ENCODE measurements at places on chromosomes 11 and 22.

- DNase-seq = no peak
Measured at GRCh38 chr11:81203876-81204275, 1529.8 kb downstream of the FAM181B start.

DNA sequence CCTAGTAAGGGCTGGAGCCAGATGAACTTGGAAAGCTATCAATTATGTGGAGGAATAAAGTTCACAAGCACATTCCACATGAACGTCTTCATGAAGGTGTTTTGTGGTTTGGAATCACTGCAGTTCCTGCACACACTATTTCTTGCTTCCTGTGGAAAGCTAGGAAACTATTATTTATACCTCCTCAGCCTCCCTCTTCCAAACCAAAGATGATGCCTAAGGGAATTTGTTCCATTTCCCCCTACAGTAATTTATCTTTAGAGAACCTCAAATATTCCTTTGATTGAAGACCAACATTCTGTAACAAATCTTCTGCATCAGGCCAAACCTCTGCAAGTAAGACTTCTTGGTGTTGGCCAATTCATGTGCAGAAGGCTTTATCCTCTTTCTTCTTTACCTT lies 115.8 kb upstream of the ARHGAP20 start:
- DNase-seq = no peak

GRCh38 chr11:15223318-15223717 lies 108.6 kb downstream of the INSC start:
- no peak for DNase-seq

GRCh38 chr22:25764270-25765015 lies 22.5 kb downstream of the MYO18B start:
- DNase-seq = no peak

DNA sequence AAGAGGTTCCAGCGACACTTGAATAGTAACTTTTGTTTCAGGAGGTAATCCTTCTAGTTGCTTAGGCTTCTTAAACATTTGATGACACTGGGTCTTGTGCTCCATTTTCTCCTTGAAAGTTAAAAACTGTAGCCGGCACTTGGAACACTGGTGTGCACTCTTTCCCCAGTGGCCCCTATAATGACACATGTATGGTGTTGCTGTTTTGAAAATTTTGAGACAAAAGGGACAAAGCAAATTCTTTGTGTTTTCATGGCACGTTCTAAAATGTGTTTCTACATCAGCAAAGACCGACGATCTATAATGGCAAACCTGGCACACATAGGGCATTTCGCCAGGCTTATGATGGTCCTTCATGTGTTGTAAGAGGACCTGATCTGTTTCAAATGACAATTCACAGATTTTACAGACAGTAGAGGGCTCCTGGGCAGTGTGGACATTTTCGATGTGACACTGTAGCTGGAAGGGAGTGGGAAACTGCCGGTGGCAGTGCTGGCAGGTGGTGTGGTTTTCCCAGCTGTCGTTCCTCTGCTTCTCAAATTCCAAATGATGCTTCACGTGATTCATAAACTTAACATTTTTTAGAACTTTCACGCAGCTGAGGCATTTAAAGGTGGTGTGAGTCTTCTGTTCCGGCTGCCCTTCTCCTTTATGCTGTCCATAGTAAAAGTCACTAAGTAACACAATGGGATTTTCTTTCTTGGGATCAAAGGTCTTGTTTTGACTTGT lies 20.5 kb downstream of the ZNF280B start:
- DNase-seq = no peak

DNA sequence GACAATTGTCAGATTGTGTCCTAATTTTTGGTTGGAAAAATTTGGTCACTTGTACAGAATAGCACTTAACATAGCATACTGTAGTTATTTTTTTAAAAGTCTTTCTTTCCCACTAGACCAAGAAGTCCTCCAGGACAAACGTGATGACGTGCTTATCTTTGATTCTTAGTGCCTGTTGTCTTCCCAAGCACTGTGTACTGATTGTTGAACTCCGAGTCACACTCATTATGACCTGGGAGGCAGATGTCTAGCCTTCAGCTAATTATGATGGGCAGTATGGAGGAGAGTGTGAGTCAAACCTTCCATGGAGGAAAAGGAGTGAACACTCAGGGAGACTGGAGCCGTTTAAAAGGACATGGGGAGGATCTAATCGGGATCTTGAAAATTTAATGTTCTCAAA lies 119.8 kb downstream of the SPON1 start:
- no peak for DNase-seq

- no peak for DNase-seq
Measured at GRCh38 chr11:71266114-71266833, 13.9 kb upstream of the SHANK2 start.

DNA sequence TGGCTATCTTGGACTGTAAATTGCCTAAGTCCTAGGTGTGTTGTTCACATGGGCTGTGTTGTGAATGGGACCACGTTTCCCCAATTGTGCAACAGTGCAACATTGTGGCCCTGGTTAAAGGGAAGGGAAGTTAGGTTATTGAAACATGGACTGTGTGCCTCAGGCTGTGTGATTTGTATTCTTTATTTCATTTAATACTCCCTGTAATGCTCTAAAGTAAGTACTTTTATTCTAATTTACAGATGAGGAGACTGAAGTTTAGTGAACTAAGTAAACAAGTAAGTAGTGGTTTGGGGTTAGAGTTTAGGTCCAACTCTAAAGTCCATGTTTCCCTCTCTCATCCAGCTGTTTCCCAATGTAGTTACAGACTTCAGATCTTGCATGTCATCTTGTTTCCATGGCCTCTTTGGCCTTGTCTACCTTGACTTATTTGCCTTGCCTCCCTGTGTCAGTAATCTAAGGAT lies 77.7 kb downstream of the STIM1 start:
- peak; percentile 88 for DNase-seq

- DNase-seq = no peak
Measured at GRCh38 chr11:129546266-129546665, 170.6 kb downstream of the BARX2 start.

DNA sequence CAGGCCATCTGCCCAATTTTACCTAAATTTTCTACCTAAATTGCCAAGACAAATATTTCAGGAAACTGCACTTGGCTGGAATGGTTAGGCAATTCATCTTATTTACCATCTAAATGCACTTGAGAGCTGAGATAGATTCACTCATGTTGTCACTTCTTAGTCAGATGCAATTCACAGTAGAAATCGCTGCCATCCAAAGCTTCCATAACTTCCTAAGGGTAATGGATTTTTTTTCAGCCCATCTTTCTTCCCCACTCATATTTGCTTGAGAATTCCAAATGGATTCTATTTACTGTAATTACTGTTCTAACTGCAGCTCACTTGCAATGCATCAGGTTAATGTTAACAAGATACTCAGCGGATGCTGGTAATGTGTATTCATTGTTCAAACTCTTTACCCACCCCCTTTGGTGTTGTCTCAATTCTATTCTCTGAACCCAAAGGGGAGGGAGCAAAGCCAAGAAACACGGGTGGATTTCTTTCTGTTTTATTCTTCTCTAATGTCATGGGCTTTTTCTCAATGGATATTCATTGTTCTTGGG lies 96.0 kb downstream of the TENM4 start:
- no peak for DNase-seq

- no peak for DNase-seq
Measured at GRCh38 chr22:26740253-26740652, 82.9 kb downstream of the MIAT start.

- peak; percentile 68 for DNase-seq
Measured at GRCh38 chr11:66408488-66409214, 12.2 kb upstream of the NPAS4 start.

DNA sequence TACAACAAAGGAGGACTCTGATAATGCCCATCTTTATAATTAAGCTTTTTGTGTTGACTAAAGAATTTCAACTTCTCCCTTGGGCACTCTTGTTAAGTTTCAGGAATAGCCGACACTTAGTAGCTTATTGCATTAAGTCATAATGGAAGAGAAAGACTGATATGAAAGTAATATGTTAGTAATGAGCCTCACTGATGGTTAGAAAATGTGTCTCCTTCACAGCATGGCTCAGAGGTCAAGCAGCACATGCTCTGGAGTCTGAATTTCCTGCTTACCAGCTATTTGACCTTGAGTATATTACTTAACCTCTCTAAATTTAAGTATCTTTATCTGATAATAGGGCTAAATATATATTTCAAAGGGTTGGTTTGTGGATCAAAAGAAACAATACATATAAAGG lies 39.0 kb downstream of the PDGFD start:
- DNase-seq = no peak

DNA sequence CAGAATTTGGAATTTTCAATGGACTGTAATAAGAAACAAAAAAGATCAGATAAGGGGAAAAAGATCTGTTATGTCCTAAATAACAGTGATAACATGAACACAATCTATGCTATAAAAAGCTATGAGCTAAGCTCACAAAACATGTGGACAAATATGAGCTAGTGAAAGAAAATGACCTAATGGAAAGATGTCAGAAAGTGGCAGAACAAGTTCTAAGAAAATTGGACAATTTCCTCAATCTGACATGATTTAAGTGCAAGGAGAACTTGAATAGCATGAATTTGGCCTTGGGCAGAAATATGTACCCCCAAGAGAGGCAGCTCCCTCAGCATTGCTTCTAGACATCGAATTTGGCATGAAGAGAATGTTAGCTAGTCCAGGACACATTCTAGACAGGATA lies 212.0 kb upstream of the PGR start:
- no peak for DNase-seq

DNA sequence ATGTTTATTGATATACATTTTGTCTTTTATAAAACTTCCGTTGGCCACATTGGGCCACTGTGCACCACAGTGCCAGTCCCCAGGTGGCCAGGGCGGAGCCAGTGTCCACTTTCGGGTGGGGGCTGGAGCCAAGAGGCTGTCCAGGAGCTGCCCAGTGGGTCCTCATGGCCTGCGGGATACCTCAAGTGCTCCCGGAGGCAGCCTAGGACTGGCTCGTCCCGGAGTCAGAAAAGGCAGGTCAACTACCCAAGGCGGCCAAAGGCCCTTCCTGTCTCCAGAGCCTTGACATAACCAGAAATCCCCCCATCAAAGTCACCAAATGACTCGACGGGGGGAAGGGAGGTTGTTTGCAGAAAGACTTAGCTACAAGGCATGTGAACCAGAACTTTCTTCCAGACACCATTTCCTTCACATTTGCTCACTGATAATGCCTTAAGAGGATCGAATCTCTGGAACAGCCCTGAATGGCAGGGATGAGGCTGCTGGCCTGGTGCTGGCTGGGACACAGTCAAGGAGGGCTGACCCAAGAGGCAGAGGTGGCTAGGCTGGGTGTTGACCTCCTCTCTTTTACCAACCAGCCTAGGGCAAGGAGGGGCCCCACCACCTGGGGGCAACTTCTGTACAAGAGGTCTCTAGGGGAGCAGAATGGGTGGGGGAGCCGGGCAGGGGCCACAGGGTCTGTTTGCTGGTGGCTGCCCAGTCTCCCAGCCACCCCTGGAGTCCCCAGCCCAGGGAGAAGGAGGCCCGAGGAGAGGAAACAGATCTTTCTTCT lies 8.4 kb downstream of the MRGPRF start:
- DNase-seq = no peak

DNA sequence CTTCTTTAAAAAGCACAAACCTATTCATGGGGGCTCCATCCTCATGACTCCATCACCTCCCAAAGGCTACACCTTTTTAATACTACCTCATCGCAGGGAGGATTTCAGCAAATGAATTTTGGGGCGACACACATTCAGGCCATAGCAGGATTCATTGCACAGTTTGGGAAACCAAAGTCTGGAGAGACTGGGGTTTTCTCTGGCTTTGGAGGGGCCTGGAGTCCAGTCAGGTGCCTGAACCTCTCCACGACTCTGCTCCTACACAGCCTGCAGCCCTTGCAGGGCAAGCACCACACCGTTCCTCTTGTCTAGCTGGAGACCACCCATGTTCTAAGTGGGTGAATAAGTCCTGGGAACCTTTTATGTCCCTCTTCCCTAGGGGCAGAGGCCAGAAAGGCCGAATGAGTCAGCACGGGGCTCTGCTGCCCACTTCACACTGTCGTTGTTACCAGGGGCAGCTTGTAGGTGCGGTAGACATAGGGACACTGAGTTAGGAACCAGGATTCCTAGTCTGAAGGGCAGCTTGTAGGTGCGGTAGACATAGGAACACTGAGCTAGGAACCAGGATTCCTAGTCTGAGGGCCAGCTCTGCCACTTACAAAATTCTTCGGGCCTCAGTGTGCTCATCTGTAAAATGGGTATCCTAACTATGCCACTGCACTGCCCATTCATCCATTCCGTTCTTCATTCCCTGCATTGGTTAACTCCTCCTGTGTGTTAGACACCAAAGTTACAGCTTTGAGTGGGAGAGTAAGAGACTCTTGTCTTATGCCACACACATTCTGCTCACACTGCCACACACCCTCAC lies 251.7 kb upstream of the B3GAT1 start:
- DNase-seq = no peak

DNA sequence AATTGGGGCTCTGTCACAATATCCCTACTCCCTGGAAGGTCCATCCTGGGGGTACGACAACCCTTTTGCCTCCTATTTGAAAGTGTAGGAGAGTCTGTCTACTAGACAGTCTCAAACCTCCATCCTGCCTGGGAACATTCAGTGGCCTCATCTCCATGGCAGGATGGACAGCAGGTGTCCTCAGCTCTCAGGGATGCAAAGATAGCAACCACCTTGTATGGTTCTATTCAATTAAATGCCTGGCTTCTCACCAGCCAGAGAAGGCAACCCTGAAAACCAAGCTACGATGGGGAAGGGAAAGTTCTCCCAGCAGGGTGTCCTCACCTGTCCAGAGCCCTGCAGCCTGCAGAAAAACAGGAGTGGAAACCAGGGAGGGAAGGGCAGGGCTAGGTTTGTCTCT lies 164.9 kb downstream of the MIAT start:
- DNase-seq = no peak

DNA sequence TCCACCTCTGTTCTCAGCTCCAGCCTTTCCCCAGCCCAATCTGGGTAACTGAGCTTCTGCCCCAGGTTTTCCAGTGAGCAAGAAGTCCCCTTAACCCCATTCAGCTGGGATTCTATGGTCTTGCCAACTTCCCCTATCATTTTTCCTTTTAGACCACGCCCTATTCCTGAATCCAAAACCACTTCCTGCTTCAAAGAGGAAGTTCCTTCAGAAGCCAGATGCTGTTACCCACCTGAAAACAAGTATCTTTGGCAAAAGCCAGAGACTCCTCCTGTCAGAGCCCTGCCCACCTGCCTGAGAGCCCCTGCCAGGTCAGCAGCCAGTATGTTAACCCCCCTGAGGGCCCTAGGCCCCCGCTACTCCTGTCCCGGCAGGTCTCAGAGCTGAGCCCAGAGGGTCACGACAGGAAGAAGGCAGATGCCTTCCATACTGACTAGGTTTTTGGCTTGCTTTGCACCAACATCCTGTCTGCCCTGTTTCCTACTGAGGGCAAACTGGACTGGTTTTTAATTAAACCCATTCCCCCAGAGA lies 20.3 kb upstream of the MICAL2 start:
- no peak for DNase-seq
